ENCODE measurements at places on chromosomes 4 and X. TPM values are rescaled to one million over a fixed set of nuclear protein-coding genes. Genes with fewer than 3 reads are reported as not detected.

The TMEM156 gene
- polyA plus RNA-seq, result 0.83 TPM

The PNCK gene
- polyA plus RNA-seq, result 142 TPM

The IQSEC2 gene
- 47.8 TPM for polyA plus RNA-seq

The TLR2 gene
- 1.2 TPM for polyA plus RNA-seq

The TMSB15A gene
- polyA plus RNA-seq, result 92.9 TPM

The MEPE gene
- polyA plus RNA-seq, result not detected

The GYPA gene
- polyA plus RNA-seq, result 3.5 TPM

The HAND2 gene
- polyA plus RNA-seq, result not detected

The HMX1 gene
- polyA plus RNA-seq, result 5.5 TPM

The RPL34 gene
- 1,134 TPM for polyA plus RNA-seq

The AFM gene
- polyA plus RNA-seq, result not detected

Measured in spinal cord (tissue), 10 donors.